ENCODE measurements at places on chromosomes 2 and 18.

DNA sequence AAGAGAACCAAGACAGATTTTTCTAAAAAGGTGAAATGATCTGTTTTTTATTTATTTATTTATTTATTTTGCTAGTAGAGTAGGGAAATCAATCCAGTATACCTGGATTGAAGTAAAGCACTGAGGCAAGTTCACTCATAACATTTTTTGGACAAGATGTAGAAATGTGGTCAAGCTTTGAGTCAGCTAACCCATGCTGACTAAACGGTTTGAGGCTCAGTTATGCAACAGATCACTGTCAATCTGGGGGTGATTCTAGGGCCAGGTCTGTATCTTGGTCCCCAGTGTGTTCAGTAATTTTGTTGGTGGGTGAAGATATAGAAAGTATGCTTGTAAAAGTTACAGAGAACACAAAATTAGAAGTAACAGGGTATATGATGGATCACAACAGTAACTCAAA lies 60.2 kb downstream of the RMDN2 start:
- DNase-seq, result peak; percentile 50

- no peak for DNase-seq
These were observed 382.0 kb downstream of the SOX11 start for GRCh38 chr2:6074089-6074643.

GRCh38 chr2:44663471-44664073 lies 277.9 kb upstream of the SIX3 start:
- no peak for DNase-seq

DNA sequence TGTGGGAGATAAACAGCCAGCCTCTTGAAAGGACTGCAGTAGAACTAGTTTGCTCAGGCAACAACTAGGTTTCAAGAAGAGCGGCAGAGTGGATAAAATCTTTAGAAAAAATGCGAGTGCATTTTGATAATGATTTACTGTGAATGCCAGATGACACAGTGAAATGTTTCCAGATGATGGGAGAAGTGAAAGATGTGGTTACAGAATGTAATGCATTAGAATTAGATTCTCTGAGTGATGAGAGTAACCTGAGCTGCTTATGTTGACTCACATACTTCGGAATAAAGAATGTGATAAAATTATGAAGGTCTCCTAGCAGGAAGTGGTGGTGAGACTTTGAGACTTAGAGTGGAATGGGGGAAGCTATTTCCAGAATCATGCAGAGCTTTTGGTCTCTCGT lies 184.3 kb downstream of the GULP1 start:
- DNase-seq, result no peak

GRCh38 chr2:41992671-41993434 lies 55.0 kb upstream of the PKDCC start:
- no peak for DNase-seq

DNA sequence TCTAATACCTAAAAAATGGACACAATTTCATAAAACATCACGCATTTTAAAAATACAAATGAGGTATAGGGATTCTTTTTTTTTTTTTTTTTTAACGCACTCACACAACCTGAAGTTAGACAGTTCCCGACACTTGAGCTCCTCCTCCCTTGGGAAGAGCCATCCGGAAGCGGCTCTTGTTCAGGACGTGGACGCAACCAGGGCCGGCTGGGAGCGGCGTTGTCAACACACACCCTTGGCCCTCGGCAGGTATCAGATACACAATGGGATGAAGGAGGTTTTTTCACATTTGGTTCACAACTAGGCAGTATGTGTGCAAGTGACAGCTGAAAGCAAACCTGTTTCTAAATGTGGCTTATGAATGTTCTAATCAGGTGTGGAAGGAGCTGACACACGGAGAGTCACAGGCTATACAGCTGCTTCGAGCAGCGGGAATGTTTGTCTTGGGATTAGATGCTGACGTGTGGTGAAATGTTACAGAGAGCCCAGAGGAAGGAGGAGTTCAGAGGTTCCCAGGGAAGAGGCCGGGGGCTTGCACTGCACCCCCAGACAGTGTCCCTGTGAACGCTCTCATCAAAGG lies 111.1 kb downstream of the PXDN start:
- DNase-seq, result no peak

Data from HL-60 (cell line).